ENCODE measurements at places on chromosomes 3 and 15. TPM values are rescaled to one million over a fixed set of nuclear protein-coding genes. Genes with fewer than 3 reads are reported as not detected.

Gene RASL12
- total RNA-seq, result 2.8 TPM

Gene PLA2G4F
- 8.4 TPM for total RNA-seq

Gene CACNA2D3
- total RNA-seq, result 14.4 TPM

Gene CCR3
- not detected for total RNA-seq

- no peak for DNase-seq
These were observed 21.6 kb upstream of the SLC25A36 start for GRCh38 chr3:140920029-140920428.

DNA sequence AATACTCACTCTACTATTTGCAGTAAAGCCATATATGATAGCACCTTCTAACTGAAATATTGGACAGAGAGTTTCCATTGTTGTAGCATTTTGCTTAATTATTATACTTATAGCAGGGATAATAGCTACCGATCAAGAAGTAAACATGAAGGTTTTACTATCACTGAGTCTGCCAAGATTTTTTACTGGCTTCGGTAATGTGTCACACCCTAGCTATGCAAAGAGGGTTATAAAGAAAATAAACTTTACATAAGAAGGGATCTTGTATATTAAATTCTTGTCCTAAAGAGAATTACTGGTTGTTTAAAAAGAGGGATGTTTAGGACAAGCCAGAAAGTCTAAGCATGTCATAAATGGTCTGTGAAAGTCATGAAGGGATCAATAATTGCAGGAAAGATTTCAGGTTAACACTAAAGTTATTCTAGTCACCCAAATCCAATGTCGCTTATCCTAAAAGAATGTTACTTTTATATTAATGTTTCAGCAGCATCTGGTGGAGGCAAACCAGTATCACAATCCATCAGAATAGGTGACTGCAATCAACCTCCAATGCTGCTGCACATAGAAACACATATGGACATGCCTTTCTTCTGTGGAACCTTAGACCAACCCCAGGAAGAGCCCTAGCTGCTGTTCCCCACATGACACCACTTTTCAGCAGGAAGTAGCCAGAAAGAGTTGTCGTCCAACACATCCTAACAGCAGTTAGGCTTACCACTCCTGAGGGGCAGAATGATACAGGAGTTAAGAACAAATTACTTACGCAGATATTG, 62.7 kb upstream of the GK5 start:
- DNase-seq, result no peak

- DNase-seq, result no peak
These were observed 1.0 kb downstream of the PAK2 start for GRCh38 chr3:196740481-196741248.

GRCh38 chr3:107410606-107411005, 33.4 kb downstream of the CCDC54 start:
- DNase-seq, result no peak

DNA sequence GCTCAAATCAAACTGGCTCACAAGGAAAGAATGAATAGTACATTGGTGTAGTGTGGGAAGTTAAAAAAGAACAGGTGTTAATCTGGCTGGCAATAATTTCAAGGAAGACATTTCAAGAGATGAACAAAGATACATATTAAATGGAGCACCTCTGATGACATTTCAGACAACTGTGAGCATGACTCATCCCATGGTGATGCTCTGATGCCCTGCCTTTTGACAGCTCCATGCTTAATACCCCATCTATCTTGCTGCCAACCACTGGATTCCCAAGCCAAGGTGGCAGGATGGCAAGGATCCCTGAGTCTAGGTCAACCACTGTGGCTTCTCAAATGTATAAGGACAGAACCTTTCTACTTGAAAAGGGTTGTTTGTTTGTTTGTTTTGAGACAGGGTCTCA, 29.3 kb downstream of the LRRC2 start:
- peak; percentile 69 for DNase-seq

DNA sequence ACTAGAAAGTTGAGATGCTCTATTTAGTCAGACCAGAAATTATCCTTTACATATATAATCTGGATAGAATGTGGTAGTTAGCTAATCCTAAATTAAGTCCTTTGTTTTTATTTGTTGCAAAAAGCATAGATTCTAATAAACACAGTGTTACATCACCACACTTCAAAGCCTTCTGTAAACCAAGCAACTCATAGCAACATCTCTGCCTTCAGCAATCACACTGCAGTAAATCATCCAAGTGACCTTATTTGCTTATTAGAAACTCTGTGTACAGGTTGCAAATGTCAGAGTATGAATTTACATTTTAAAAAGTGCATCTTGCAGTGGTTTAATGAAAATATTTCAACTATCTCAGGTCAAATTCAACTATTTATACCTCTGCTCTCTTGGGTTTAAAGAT, 242.5 kb downstream of the GBE1 start:
- no peak for DNase-seq

- DNase-seq, result no peak
These were observed 4.0 kb downstream of the PARP3 start for GRCh38 chr3:51945926-51946705.

GRCh38 chr3:127342735-127343134, 54.9 kb upstream of the PRR20G start:
- no peak for DNase-seq
